ENCODE measurements at places on chromosomes 5 and 9.

DNA sequence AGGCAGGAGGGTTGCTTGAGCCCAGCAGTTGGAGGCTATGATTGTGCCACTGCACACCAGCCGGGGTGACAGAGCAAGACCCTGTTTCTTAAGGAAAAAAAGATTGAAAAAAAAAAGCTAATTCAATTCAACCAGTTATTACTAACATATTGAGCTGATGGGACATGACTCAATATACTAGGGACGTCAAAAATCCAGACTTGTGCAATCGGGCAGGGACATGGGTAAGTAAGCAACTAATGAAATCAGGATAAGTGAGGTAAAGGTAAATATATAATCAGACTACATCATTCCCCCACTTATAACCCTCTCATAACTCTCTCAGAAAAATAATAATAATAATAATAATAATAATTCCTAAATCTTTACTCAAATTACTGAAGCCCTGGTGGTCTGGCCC lies 975 bp upstream of the HAVCR1 start:
- no peak for DNase-seq

DNA sequence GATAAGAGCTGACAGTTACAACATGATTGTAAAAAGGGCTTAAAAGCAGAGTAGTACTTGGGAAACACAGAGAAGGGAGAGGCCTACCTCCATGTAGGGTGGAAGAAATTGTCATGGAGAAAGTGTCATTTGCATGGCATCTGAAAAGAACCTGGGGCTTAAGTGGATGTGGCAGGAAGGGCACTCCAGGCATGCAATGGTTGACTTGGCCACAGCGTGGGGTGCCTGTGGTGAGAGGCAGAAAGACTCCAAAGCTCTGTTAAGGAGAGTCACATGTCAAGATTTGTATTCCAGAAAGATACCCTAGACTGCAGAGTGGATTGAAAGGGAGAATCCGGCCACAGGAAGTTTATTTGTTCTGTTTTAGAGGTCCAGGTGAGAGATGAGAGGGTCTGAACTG lies 2.4 kb downstream of the POLR3G start:
- DNase-seq: peak; percentile 71

DNA sequence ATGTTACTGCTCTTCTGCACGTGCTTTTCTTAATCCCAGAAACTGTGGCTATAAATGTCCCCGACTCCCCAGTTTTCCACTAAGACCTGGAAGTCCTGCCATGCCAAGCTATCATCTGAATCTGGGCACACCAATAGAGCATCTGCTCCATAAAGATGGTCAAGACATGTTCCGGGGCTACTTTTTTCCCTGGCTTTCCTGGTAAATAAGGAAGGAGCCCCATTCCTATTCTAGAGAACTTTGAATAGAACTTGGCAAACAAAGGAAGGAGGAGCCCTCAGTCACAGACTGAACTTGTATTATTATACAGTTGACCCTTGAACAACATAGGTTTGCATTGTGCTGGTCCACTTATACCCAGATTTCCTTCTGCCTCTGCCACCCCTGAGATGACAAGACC lies 182.9 kb downstream of the CCDC192 start:
- DNase-seq: no peak

GRCh38 chr5:125376059-125376641 lies 629.7 kb upstream of the ZNF608 start:
- DNase-seq: no peak

DNA sequence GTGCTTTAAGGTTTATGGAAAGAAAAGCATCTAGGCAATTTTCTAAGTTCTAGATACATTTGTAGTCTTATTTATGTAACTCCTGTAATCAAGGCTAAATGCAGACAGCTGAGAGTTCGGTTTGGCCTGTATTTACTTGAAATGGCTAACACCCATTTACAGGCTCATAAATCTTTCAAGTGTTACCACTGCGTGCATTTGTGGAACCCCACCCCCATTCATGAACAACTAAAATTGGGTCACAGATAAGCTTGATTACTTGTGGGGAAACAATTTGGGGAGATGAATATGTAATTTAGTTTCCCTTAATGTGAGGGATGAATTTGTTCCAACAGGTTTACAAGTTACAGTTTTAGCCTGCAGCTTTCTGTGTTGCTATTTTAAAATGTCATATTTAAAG lies 360.6 kb downstream of the ARRDC3 start:
- DNase-seq: no peak

- no peak for DNase-seq
Observed at GRCh38 chr9:107481035-107481434, 8.5 kb downstream of the KLF4 start.

All from NT2/D1 (cell line).